Naive thymus-derived CD4-positive, alpha-beta T cell (primary cell): ENCODE measurements at places on chromosomes 6 and 20. TPM values are rescaled to one million over a fixed set of nuclear protein-coding genes. Genes with fewer than 3 reads are reported as not detected.

GRCh38 chr20:17833036-17833674 is 133.4 kb downstream of the BANF2 start:
- no peak overlapping the region for H3K4me3 ChIP-seq
- no peaks in the 10 kb centered on the region for H3K4me1 ChIP-seq
- no peak for DNase-seq

DNA sequence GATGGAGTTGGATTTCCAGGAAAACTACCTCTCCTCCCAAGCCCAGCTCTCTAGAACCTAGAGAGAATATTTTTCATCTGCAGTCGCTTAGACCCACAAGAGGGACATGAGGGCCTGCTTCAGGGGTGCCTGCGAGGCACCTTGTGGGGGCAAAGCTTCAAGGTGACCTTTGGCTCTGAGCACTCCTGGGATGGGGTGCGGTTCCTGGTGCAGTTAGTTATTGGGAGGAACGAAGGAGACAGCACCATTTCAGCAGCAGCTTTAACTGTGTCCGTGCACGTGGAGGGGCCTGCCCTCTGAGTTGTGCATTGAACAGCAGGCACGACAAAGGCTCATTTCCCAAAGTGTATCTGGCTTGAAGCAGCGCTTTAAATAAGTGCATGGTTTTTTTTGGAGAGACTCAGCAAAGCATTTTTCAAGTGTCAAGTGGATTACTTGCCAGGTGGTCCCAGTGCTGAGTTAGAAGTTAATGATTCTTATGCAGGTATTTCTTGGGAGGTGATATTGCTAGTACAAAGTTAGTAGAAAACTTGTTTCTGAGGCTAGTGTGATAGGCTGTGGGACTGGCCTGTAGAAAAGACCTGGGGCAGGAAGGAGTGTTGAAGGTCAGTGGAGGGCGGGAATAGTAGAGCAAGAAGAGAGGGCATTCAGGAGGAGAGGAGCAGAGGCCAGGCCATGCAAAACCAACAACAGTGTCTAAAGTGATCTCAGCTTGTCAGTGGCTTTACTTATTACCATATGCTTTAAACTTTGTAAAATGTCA is 3.8 kb downstream of the IGF2R start:
- no peaks in the 10 kb centered on the region for H3K36me3 ChIP-seq
- no peak for DNase-seq
- H3K4me3 ChIP-seq = no peak overlapping the region
- no peaks in the 10 kb centered on the region for H3K27me3 ChIP-seq
- H3K4me1 ChIP-seq = peaks cover 37% of the 10 kb centered on the region

- no peaks in the 10 kb centered on the region for H3K4me1 ChIP-seq
- H3K36me3 ChIP-seq = no peaks in the 10 kb centered on the region
- H3K27me3 ChIP-seq = peaks cover 3% of the 10 kb centered on the region
- no peak overlapping the region for H3K27ac ChIP-seq
Measured at GRCh38 chr20:10174400-10174799, 44.2 kb upstream of the SNAP25 start.

DNA sequence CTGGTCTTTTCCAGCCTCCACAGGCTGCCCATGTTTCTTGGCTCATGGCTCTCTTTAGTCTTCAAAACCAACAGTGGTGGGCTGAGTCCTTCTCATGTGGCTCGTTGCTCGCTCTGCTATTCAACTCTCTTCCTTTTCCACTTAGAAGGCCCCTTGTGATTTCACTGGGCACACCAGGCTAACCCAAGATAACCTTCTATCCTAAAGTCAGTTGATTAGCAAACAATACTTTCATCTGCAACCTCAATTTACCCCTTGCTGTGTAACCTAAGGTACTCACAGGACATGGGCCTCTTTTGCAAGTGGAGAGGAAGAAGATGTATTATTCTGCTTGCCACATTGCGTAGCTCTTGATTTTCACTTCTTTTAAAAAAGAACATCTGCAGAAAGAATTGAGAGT is 79.6 kb downstream of the UTRN start:
- no peak overlapping the region for H3K4me3 ChIP-seq
- no peak for DNase-seq
- H3K27ac ChIP-seq = no peak overlapping the region
- H3K4me1 ChIP-seq = peaks cover 20% of the 10 kb centered on the region
- no peaks in the 10 kb centered on the region for H3K27me3 ChIP-seq

- H3K27me3 ChIP-seq = no peaks in the 10 kb centered on the region
- H3K27ac ChIP-seq = no peak overlapping the region
- no peaks in the 10 kb centered on the region for H3K36me3 ChIP-seq
- no peaks in the 10 kb centered on the region for H3K4me1 ChIP-seq
- no peak for DNase-seq
- H3K4me3 ChIP-seq = no peak overlapping the region
Measured at GRCh38 chr6:117870486-117871242, 36.4 kb upstream of the SLC35F1 start.

DNA sequence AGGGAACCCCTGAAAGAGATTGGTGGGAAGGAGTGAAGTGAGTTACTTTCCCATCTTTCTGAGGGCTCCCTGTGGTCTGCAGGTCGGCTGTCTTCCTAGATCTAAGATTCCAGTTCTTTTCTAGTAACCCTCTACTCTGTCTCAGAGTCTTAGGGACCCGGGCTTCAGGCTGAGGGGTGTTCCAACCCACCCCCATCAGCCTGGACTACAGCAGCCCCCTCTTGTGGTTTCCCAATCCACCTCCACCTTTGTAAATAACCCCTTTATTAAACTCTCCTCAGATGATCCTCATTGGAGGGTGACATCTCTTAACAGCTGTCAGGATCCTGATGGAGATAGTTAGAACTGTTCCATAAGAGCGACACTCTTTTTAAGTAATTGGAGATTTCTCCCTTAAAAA is 300.4 kb downstream of the LRFN2 start:
- H3K4me1 ChIP-seq = no peaks in the 10 kb centered on the region
- H3K4me3 ChIP-seq = no peak overlapping the region
- no peak for DNase-seq
- no peaks in the 10 kb centered on the region for H3K36me3 ChIP-seq
- H3K27me3 ChIP-seq = peaks cover 2% of the 10 kb centered on the region
- H3K27ac ChIP-seq = no peak overlapping the region

PRSS16 gene
- 0.40 TPM for total RNA-seq

LYRM4 gene
- total RNA-seq = 23.9 and 27.2 TPM in 2 replicates

DNA sequence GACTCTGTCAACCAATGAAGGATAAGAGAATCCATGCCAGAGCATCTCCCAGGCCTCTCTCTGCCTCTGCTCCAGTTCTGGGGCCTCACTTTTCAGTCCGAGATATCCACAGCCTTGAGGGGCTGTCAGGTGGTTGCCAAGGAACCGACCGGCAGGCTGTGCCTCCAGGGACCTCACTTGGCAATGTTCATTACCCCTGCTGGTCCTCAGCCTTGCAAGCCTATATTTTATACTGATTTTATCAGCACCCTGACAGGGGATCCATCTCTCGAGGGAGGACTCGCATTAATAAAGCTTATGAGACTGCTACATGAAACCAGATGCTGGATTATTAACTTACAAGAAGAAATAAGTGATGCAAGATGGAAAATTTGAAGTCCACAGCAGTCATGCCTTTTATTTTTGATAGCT is 39.9 kb downstream of the TMC2 start:
- no peaks in the 10 kb centered on the region for H3K27me3 ChIP-seq
- H3K27ac ChIP-seq = no peak overlapping the region
- H3K4me3 ChIP-seq = no peak overlapping the region
- no peaks in the 10 kb centered on the region for H3K4me1 ChIP-seq

ZC2HC1B gene
- not detected for total RNA-seq

GRCh38 chr20:44644667-44645131 is 6.8 kb downstream of the ADA start:
- no peaks in the 10 kb centered on the region for H3K27me3 ChIP-seq
- peak; percentile 59 for DNase-seq
- peak overlapping the region; percentile 76 for H3K27ac ChIP-seq

- no peak for DNase-seq
- no peaks in the 10 kb centered on the region for H3K36me3 ChIP-seq
- H3K4me3 ChIP-seq = no peak overlapping the region
Measured at GRCh38 chr6:148461986-148462577, 119.4 kb downstream of the SASH1 start.

LAMP5 gene
- not detected for total RNA-seq

SCUBE3 gene
- not detected for total RNA-seq

WFDC10B gene
- not detected for total RNA-seq

- H3K4me3 ChIP-seq = no peak overlapping the region
- no peaks in the 10 kb centered on the region for H3K27me3 ChIP-seq
- no peak for DNase-seq
Measured at GRCh38 chr6:129094147-129094546, 211.2 kb downstream of the LAMA2 start.

- H3K27me3 ChIP-seq = no peaks in the 10 kb centered on the region
- no peak for DNase-seq
- no peak overlapping the region for H3K4me3 ChIP-seq
- peaks cover 85% of the 10 kb centered on the region for H3K36me3 ChIP-seq
- H3K4me1 ChIP-seq = no peaks in the 10 kb centered on the region
Measured at GRCh38 chr6:53273370-53273769, 75.4 kb downstream of the ELOVL5 start.

- H3K4me3 ChIP-seq = no peak overlapping the region
- H3K4me1 ChIP-seq = no peaks in the 10 kb centered on the region
- peaks cover 11% of the 10 kb centered on the region for H3K27me3 ChIP-seq
- DNase-seq = no peak
- H3K27ac ChIP-seq = no peak overlapping the region
- no peaks in the 10 kb centered on the region for H3K36me3 ChIP-seq
Measured at GRCh38 chr6:83849127-83849526, 4.0 kb upstream of the RIPPLY2 start.

DNA sequence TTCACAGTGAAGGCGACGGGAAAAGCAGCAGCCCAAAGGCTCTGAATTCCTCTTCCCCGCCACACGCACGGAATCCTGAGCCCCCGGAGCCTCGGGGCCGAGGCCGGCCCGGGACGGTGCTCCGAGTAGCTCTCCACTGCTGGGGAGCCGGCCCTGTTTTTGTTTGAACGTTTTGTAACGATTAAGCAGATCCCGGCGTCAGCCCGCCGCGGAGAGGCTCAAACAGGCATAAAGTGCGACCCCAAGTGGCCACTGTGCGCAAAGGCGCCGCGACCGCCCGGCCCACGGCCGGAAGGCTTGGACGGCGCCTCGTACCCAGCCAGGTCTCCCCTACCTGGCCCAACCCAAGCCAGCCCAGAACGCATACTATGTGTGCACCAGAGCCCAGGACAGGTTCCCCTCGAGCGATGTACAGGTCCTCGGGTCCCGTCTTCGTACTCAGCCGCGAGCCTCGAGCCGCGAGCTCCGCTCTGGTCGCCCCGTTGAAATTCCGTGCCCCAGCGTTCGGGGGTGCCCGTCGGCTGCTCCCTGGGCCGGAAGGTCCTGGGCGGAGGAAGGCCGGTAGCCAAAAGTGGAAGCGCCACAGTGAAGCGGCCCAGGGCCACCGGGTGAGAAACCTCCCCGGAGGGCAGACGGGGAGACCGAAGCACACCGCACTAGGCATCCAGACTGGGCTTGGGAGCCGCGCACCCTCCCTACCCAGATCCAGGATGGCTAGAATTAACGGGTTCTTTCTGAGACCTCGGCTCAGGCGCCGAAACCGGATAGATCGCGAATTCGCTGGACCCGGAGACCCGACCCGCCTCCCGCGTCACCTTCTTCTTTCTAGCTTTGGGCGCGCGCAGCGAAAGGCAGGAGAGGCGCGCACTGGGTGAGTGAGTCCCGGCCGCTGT is 1.2 kb upstream of the MAFB start:
- H3K27me3 ChIP-seq = peaks cover 2% of the 10 kb centered on the region
- no peaks in the 10 kb centered on the region for H3K36me3 ChIP-seq
- H3K4me1 ChIP-seq = no peaks in the 10 kb centered on the region
- no peak overlapping the region for H3K27ac ChIP-seq

DNA sequence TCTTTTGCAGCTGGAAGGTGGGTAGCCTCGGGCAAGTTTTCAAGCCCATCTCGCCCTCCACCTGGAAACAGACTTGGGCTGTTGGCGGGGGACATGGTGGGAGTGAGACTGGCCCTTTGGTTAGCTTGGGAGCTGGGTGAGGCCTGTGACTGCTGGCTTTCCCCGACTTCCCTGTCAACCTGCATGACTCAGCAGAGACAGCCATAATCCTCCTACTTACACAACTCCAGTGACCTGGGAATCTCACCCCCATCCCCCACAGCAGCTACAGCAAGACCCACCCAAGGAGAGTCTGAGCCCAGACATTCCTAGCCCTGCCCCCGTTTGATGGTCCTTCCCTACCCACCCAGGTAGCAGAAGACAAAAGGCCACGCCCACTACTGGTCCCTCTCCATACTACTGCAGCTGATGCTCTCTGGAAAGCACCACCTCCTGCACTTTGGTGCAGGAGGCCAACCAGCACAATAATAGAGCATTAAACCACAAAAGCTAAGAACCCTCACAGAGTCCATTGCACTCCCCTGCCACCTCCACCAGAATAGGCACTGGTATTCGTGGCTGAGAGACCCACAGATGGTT is 188.4 kb downstream of the TRDN start:
- no peak for DNase-seq
- H3K27me3 ChIP-seq = no peaks in the 10 kb centered on the region
- H3K36me3 ChIP-seq = no peaks in the 10 kb centered on the region

DNA sequence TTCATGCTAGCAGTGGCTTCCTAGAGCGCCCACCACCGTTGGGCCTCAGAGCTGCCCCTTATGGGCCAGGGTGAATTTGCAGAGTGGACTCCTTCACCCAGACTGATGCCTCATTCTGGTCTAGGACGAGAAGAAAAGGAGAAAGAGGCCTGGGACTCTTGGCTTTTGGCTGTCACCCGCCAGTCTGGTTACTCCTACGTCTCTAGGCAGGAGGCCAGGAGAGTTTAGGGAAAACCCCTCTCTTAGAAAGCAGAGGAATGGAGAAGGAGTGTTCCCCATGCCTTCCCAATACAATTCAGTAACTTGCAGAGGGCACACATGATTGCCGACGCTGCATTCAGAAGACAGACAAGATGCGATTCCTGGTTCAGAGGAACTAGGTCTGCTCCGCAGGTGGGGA is 70.1 kb downstream of the CDC5L start:
- no peaks in the 10 kb centered on the region for H3K4me1 ChIP-seq
- H3K36me3 ChIP-seq = no peaks in the 10 kb centered on the region
- H3K4me3 ChIP-seq = no peak overlapping the region
- DNase-seq = no peak

DNA sequence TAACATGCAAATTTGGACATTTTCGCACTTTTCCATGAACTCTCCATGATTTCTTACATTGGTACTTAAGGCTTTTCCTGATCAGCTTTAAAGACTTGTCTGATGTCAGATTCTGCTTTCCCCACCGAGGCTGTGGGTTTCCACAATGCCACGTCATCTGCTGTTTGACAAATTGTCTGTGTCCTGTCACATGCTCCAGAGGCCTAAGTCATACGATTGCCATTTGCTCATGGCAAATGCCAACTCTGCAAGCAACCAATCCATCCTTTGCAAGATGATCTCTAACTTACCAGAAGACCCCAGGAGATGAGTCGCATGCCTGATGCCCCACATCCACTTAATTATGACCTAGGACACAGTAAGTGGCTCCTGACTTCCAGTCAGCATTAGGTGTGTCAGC is 556.5 kb downstream of the BMP2 start:
- no peaks in the 10 kb centered on the region for H3K36me3 ChIP-seq
- H3K4me1 ChIP-seq = no peaks in the 10 kb centered on the region
- H3K27ac ChIP-seq = no peak overlapping the region
- no peak for DNase-seq
- H3K27me3 ChIP-seq = no peaks in the 10 kb centered on the region
